ENCODE measurements at places on chromosomes 3 and 15. TPM values are rescaled to one million over a fixed set of nuclear protein-coding genes. Genes with fewer than 3 reads are reported as not detected.
A peak's percentile ranks its signal among the peaks of the same experiment; 100 is the strongest.

The SMCO1 gene
- total RNA-seq = not detected

DNA sequence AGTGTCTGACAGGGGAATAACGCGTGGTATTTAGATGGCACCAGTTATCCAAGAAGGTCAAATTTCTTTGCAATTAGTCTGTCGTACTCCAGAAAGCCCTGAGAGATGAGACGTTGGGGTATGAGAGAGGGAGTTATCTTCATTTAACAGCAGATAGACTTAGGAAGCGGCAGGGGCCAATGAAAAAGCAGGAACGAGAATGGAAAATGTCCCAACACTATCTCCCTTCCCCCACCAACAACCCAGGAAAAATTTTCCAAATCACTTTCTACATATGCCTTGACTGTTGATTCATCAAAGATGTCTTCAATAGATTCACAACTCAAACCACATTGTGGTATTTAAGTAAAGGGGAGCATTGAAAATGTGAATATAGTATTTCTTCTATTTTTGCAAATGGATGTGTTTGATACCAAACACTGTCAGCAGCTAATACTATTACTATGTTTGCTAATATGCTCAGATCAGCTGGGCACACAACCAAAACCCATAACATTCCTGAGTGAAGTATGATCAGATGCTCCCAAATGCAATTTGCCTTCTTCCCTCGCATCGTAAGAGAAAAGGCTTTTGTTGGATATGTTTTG lies 13.3 kb upstream of the GREM1 start:
- no peak for DNase-seq

GRCh38 chr3:124814620-124815421 lies 72.3 kb downstream of the ITGB5 start:
- peak; percentile 69 for DNase-seq

GRCh38 chr15:22239806-22240180 lies 159.5 kb downstream of the OR4M2 start:
- no peak for DNase-seq

GRCh38 chr3:148948913-148949657 lies 42.3 kb upstream of the GYG1 start:
- DNase-seq = no peak

- no peak for DNase-seq
Measured at GRCh38 chr15:62164014-62164395, 1.1 kb downstream of the C2CD4B start.

The MYRIP gene
- total RNA-seq = 6.3 TPM

DNA sequence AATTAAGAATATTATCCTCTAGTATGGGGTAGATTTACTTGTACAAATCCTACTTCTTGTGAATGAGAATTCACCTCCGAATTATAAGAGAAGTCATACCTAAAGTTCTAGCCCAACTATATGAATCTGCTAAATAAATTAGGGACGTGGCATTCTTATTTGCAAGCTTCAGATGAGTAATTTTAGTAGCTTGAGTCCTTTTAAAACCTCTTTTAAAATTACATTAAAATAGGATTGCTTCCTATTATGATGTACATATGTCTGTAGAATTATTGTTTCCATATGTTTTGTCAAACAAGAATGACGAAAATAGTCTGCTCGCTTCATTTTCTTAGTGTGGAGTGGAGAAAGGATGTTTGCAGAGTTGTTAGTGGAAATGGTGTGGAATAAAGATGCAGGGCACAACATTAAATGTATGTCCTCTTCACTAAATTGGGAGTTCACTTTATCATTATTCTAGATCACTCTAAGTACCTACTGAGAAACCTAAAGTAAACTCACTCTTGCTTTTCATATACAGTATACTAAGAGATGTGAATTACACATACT lies 59.4 kb downstream of the CMSS1 start:
- DNase-seq = no peak
